ENCODE measurements at places on chromosomes 2 and 18.
A peak's percentile ranks its signal among the peaks of the same experiment; 100 is the strongest.

DNA sequence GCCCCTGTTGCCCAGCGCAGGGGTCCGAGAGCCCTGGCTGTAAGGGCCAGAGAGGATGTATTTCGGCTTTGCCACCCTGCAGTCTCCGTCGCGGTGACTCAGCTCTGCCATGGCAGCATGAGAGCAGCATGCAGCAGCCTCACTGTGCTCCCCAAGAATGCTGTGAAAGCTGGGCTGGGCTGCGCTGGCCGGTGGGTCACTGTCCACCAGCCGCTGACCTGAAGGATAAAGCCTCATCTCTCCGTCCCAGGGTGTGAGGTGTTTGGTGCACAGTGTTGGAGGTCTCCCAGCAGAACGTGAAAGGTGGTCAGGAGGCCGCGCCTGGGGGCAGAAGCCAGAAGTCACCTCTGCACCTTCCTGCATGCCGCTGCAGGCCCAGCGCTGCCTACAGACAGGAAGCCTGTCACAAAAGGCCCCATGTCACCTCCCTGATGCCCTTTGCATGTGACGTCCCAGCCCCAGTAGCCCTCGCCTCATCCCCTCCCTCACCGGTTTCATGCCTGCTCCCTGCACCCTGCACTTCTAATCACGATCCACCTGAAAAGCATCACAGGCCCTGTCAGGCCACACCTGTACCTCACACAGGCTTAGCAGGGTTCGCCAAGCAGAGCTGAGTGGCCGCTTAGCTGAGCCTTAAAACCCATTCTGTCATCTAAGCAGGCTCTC is 342.1 kb downstream of the EIPR1 start:
- DNase-seq = no peak

GRCh38 chr2:198753101-198753500 is 704.6 kb downstream of the SATB2 start:
- no peak for DNase-seq

- no peak for DNase-seq
Measured at GRCh38 chr2:140506606-140507005, 1624.2 kb downstream of the LRP1B start.

- DNase-seq = no peak
Measured at GRCh38 chr2:1677821-1678165, 66.5 kb downstream of the PXDN start.

- no peak for DNase-seq
Measured at GRCh38 chr2:71347517-71347916, 15.9 kb downstream of the ZNF638 start.

GRCh38 chr2:74573747-74574562 is 19.4 kb downstream of the DOK1 start:
- DNase-seq = no peak

- DNase-seq = no peak
Measured at GRCh38 chr2:158205215-158205614, 103.5 kb downstream of the UPP2 start.

GRCh38 chr2:167925758-167926157 is 321.6 kb downstream of the STK39 start:
- peak; percentile 60 for DNase-seq

GRCh38 chr2:238143239-238143951 is 4.9 kb downstream of the KLHL30 start:
- no peak for DNase-seq

DNA sequence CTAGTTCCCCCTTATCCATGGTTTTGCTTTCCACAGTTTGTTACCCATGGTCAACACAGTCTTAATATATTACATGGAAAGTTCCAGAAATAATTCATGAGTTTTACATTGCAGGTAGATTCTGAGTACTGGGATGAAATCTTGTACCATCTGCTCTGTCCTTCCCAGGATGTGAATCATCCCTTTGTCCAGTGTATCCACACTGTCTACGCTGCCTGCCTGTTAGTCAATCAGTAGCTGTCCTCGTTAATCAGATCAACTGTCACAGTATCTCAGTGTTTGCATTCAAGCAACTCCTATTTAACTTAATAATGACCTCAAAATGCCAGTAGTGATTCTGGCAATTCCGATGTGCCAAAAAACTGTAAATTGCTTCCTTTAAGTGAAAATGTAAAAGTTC is 76.3 kb downstream of the DYNC1I2 start:
- DNase-seq = no peak

- DNase-seq = no peak
Measured at GRCh38 chr2:164220265-164220664, 401.0 kb downstream of the GRB14 start.

DNA sequence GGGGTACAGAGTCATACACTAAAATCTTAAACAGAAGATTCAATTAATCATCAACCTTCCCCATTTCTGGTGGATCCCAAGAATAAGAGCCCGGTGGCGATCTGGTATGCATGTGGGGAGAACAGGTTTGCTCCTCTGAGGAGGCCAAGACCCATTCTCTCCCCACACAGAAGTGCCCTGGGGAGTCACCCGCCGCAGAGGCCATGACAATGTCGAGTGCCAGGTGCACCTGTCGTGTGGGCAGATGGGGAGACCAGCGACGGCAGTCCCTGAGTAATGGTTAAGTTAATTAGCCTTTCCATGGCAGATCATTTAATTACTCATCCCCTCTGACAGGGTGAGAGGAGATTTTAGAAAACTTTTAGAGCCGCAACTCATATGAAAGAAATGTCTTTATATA is 345.0 kb downstream of the NCKAP5 start:
- peak; percentile 10 for DNase-seq

DNA sequence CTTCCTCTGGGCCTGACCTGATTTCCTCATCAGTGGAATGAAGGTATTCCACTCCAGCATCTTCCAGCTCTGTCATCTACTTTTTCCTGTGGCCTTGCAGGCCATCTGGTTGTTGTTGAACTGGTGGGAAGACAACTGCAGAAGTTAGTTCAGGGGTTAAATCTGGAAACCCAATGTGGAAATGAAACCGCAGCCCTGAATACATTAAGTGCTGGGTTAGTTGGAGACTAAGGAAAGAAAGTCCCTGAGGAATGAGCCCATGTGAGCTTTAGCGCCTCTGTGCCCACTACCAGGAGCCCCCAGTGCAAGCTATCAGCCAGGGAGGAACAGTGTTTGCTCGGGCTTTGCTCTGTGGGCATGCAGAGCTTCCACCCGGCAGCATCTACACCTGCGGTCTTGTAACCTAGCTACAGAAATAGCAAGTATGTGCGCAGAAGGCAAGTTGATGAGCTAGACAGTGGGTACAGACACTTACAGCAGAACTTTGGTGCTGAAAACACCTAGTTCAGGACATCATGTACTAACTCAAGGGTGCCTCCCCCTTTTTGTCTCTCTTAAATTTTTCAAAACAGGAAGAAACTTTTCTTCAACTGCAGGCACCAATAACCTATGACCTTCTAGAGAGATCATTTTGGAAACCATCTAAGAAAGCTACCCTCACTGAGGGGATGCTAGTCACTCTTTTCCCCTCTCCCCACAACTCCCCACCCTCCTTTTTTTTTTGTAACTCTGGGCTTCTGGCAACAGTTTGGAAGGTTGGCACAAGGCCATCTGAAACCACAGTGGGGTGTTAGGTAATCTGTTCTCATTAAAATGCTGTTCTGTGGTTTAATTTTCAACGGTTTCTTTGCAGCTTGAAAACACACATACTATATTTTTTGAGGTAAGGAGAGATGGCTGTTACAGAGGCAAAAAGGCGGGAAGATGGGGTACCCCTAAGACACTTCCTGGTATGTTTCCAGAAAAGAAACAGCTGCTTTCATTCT is 18.3 kb upstream of the CXCR4 start:
- DNase-seq = no peak

DNA sequence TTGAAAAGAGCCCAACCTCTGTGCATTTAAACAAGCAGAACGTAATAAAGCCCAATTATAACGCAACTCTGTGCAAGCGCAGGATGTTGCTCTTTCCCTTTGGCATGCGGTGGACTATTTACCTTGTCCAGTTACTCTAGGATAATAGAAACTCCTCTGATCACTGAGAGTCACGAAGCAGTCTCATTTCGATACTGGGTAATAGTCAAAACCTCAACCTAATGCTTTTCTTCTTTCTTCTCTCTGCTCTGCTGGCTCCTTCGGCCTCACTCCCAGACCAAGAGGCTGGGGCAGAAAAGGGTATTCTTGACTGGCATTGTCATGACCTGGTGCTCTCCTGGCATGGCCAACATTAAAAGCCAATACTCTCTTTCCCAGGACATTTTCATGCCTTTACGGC is 89.7 kb upstream of the GCFC2 start:
- no peak for DNase-seq

DNA sequence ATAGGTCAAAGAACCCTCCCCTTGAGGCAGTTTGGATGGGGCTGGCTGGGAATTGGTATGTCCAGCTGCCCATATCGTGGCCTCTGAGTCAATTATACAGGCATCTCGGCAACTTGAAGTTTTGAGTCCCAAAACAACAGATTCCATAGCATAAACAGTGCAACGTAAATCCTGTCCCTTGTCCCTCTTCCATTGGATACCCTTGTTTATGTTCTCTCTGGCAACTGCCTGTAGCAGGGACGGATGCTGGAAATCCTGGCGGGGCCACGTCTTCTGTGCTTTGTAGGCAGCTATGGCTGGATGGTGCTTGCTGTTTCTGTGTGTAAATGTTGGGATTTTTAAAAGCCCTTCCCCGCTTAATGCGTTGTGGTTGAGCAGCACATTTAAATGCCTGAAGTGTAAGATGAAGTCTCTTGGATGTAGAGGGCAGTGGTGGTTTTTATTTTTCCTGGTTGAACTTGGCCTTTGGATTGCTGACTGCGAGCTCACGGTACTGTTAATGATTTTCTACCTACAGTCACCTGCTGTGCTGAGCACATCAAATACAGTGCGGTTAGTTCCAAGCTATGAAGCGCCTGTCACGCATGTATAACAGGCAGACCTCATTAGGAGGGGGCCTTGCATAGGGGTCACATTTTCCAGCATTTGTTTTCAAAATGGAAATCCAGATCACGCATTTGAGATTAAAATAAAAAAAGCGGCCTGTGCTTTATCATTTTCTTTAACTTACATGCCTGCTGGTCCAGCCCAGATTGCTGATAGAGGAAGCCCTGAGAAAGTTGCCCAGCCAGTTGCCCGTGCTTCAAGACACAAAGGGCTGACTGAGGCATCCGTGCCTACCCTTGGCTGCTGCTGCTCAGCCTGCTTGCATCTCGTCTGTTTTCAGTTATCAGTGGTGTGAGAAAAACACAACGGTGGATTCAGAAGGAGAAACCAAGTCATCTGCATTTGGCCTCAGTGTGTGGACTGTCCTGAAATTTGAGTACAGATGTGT is 84.7 kb downstream of the NEDD4L start:
- no peak for DNase-seq

- no peak for DNase-seq
Measured at GRCh38 chr2:40512256-40512655, 60.4 kb upstream of the SLC8A1 start.

DNA sequence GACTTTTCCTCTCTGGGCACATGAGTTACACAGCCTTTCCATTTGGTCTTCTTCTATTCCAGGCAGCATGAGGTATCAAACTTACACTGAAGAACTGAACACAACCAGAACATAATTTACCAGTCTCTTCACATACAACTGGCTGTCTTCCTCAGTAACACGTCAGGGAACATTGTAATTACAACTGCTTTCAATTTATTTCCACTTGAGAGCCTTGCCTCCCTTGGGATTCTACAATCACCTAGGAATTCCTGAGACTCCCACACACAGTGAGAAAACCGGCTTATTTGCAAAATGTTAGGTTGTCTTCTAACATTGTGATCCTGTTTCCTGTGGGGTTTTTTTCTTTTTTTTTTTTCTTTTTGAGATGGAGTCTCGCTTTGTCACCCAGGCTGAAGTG is 149.9 kb downstream of the TMX3 start:
- no peak for DNase-seq

DNA sequence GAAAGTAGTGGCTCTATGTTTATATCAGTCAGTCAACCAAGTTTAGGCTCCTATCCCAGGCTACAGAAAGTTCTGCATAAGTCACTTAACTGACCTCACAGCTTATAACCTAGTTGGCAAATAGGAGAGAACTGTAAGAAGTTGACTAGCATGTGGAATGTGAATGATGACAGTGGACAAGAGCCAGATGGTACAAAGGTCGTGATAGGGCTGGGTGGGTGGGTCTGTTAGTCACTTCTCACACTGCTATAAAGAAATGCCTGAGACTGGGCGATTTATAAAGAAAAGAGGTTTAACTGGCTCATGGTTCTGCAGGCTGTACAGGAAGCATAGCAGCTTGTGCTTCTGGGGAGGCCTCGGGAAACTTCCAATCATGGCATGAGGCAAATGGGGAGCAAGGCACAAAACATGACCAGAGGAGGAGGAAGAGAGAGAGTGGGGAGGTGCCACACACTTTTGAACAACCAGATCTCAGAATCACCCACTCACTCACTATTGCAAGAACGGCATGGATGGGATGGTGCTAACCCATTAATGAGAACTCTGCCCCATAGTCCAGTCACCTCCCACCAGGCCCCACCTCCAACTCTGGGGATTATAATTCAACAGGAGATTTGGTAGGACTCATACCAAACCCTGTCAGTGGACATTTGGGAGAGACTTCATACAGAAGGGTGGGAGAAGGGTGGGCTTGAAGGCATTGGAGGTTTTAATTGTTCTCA is 68.8 kb downstream of the LTBP1 start:
- DNase-seq = no peak

DNA sequence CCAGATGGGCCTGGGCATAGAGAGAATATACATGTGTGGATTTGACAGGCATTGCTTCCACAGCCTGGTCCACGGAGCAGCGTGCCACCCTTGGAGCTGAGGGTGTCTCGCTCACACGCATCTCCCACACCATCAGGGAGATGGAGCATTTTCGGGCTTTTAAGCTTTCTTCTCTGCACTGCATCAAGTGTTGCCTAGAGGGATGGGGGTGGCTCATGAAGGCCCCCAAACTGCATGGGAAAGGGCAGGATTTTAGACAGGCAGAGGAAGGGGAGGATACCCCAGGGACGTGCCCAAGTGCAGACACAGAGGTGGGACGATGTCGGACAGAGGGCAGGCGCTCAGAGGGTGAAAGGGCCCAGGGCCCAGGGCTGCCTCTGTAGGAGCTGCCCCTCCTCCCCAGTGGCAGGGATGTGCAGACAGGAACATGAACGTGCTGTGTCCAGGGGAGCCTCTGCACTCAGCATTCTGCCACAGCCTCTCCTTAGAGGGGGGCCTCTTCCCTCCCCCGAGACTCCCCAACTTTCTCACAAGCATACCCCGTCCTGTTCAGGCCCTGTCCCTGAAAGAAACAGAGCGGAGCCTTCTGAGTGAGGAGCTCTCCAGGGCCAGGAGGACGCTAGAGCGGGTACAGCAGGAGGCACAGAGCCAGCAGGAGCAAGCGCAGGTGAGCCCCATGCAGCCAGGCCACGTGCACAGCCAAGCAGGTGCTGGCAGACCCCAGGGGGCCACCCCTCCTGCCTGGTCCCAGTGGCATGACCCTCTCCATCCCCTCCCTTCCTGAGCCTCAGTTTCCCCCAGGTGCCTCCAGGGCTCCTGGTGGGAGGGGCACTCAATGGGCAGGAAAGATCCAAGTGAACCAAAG is 42.9 kb upstream of the SNED1 start:
- DNase-seq = no peak

- DNase-seq = no peak
Measured at GRCh38 chr2:19669559-19669958, 232.2 kb downstream of the TTC32 start.
